ENCODE measurements at places on chromosomes 6 and 20.

DNA sequence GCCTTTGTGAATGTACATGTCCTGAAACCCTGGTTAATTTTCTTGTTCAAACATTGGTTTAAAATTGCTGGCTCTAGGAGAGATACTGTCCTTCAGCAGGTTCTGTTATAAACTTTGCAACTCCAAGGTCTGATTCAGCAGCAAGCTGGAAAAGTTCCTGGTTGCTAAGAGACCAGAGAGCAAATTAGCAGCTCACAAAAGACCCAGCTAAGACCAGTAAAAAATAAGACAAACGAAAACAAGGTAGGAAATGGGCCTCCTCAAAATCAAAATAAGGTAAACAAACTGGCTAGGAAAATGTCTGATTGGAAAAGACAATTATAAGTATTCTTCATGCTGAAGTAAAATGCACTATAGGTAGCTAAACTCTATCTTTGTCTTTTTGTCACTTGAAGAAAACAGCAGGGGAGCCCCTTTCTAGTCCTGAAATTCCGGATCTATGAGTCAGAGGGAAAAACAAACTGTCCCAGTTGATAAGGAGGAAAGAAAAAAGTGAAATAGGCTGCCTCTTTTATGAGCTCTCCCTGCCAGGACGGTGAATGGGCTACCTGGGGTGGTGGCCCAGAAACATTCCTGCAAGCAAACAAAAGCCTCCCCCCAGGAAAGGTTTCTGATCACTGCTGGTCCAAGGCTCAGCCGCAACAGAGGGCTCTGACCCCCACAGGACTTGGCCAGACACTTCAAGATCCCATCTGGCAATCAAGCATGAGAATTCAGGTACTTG lies 41.6 kb downstream of the UNC5CL start:
- no peak for DNase-seq

DNA sequence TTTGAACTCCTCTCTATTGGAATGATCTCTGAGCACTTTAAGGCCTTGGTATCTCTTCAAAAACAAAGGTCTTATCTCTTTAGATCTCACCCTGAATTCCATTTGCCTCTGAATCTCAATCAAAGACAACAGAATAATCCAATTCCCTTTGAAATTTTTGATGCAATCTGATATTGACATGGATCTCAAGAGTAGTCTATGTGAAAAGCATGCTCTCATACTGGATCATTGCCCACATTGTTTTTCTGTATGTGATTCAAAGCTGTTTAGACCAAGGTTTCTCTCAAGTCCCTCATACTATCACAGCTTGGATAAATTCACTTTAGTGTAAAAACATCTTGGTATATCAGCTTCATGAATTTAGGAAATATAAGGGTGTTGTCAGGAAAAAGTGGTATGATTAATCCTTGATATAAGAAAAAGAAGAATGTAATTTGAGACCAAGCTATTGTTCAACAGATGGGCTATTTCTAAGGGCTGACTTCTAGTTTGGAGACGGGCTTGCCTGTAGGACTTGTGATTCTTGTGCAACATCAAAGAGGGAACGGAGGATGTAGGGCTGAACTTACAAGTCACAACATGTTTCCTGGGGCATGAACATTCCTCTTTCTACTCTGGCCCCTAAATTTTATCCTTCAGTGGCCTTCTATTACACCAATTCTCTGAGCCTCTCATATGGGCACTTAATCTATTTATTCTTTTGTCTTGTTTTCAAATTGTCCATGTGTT lies 77.9 kb upstream of the CITED2 start:
- DNase-seq = no peak

DNA sequence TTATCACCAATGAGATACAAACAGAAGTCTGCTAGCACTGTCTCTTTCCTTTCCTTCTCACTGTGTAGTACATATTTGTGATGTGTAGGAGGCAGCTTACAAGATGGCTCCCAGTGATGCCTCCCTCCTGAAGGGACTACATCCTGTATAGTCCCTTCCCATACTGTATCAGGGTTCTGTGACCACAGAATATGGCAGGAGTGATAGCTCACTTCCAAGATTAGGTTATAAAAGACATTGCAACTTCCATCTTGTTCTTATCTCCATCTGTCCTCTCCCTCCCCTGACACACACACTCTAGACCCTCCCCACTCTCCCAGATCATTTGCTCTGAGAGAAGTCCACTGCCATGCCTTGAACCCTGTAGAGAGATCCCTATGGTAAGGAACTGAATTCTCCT lies 38.0 kb downstream of the SESN1 start:
- no peak for DNase-seq

DNA sequence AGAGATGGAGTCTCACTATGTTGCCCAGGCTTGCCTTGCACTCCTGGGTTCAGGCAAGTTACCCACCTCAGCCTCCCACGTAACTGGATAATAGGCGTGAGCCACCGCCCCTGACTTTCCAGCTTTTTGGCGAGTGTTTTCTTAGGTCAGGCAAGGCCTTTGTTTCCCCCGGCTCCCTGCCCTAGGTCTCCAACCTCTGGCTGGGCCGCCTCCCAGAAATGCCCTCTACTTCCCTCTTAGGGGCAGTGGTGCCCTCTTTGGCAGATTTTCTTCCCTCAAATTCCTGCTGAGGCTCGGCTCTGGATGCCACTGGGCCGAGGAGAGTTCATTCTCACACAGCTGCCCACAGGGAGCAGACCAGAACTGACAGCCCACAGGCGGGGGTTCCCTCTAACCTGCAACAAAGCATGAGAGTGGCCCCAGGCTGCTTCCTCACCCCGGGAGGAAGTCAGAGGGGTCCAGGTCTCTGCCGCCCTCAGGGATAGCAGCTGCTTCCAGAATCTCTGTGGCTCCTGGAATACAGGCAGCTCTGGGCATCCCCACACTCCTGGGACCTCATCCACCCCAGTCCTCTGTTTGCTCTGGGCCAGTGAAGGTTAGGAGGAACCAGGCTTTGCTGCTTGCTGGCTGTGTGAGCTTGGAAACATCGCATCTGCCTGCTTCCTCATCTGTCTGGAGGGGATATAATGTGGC lies 56.5 kb downstream of the TCP11 start:
- DNase-seq = no peak

- no peak for DNase-seq
Measured at GRCh38 chr20:24502661-24503060, 33.2 kb downstream of the SYNDIG1 start.

DNA sequence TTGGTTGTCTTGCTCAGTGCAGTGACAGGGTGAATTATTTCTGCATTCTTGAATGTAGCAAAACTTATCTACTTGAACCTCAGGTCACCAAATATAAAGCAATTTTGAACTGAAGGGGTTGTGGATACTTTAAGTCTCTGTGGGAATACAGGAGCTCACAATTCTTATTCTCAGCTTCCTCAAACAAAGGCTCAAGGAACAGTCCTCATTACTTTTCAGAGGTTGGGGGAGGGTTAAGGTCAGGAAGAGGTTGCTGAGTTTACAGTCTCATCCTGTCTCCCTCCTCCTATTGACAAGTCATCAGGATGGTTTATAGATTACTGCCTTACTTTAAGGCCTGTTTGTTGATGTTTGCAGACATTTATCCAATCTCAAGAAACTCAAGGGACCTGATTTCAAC lies 143.6 kb upstream of the SPACA1 start:
- DNase-seq = no peak

GRCh38 chr6:114007516-114007915 lies 36.6 kb upstream of the HDAC2 start:
- DNase-seq = no peak

- no peak for DNase-seq
Measured at GRCh38 chr6:16162003-16162402, 33.1 kb downstream of the MYLIP start.

DNA sequence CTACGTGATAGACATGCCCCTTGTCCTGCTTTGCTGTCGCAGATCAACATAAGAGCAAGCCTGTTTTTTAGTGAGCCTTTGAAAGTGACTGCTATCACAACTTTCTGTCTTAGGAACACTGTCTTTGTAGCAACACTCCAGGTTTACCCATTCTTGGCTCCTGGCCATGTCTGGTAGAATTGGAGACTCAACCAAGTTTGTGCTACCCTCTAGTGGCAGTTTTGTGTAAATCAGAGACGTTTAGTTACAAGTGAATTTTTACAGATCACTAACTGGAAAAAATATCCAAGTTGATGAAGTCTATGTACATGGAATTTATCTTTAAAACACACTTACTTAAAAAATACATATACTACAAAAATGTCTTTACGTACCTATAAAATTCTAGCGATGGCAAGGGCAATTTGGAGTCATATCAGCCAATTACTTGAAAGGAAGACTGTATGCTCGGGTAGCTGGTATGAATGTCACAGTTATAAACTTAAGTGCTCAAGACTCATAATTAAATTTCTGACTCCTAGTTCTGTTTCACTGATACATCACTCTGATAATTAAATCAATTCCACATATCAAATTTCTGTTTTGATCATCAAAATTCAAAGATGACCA lies 101.4 kb downstream of the ADGB start:
- DNase-seq = peak; percentile 9

GRCh38 chr20:23331450-23332350 lies 18.9 kb upstream of the NXT1 start:
- DNase-seq = no peak

GRCh38 chr6:100719883-100720682 lies 161.0 kb downstream of the ASCC3 start:
- DNase-seq = no peak

DNA sequence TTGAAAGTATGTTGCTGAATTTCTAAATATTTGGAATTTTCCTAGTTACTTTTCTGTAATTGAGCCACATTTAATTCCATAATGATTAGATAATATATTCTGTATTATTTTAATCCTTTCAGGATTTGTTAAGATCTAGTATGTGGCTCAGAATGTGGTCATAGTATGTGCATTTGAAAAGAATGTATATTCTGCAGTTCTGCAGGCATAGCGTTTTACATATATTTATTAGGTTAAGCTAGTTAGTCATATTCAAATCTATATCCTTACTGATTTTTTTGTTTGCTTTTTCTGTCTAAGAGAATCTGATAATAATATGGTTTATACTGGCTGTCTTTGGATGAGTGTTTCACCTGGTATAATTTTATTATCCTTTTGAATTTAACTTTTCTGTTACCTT lies 33.2 kb downstream of the LIN28B start:
- no peak for DNase-seq

DNA sequence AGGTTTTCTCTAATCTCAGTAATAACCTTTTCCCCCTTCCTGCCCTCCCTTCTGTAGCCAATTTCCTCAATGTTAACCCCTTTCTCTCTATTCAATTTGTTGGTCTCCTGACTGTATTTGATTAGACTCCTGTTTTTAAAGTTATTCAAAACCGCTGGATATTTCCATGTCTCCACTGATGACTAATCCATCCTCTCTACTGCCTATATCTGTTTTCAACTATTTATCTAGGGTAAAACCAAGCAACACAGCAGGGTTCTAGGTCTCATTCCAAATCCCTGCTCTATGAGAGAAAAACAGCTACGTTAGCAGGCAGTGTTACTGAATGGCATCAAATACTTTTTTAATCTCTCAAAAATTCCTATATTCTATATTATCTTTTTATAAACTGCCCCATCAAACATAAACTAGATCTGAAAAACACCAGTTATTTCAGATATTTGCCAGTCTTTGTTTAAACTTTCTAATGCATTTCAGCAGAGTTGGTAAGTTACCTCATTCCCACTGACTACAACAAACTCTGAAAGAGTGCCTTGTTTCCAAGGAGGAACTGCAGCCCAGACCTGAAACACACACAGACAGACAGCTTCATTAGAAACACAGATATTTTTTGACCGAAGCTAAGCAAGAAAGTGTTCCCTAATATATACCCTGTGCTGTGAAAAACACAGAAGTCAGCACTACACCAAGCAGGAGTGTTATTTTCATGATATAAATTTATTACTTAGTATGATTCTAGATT lies 8.2 kb downstream of the RTN4IP1 start:
- DNase-seq = no peak

- no peak for DNase-seq
Measured at GRCh38 chr6:111347589-111347988, 135.4 kb downstream of the REV3L start.

DNA sequence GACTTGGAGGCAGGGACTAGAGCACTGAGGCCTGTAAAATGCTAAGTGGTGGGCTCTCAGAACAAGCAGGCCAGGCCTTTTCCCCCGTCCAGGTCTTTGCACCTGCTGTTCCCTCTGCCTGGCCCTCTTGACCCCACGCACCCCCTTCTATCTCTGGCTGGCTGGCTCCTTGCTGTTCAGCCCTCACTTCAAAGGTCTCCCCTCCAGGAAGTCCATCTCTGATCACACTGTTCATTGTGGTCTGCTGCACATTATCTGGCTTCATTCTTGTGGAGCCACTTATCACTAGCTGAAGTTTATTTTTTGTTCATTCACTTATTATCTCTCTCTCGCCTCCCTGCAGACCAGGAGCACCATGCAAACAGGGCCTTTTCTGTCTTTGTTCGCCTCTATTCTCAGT lies 24.5 kb downstream of the SLC13A3 start:
- DNase-seq = no peak

DNA sequence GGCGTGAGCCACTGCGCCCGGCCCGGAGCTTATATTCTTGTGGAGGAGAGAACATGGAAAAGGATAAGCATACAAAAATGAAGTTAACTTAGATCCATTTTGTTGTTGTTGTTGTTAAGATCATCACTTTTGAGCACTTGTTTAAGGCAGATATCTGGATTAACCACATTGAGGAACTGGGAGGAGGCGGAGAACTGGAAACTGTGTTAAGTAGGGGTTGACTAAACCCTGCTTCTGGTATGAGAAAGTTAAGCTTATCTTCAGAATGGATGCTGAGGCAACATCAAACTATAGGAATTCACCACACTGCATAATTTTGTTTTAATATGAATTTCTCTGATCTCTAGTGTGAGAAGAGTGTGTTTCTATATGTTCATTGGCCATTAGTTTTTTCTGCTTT lies 57.6 kb downstream of the GCNT2 start:
- no peak for DNase-seq

DNA sequence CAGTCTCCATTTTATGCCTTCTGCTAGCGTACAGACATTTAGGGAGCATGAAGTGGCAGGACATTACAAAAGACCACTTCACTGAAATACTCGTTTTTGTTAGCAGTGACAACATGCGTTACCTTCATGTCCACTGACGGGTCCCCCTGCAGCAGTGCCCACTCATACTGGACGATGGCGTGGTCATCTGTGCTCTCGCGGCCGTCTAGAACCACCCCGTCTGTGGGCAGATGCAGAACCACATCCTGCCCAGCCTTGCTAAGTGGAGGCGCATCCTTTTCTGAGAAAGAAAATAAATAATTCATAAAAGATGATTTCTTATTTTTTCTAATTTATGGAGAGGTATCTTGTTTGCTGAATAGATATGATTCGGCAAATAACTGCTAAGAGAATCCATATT lies 11.3 kb downstream of the LRP11 start:
- DNase-seq = no peak

All from stimulated activated naive B cell treated with anti-CD40 and anti-IgM and Interleukin-4, amounts not matched to agents 10 μg/mL and 1 μg/mL and 100 μg/mL, for 72 hours (primary cell).